ENCODE measurements at places on chromosomes 11 and 22.

GRCh38 chr22:30721741-30722140 is 27.1 kb downstream of the OSBP2 start:
- H3K4me3 ChIP-seq, result no peak overlapping the region
- peaks cover 3% of the 10 kb centered on the region for H3K27me3 ChIP-seq
- H3K27ac ChIP-seq, result no peak overlapping the region
- DNase-seq, result no peak

- no peaks in the 10 kb centered on the region for H3K4me1 ChIP-seq
- H3K27me3 ChIP-seq, result peaks cover 3% of the 10 kb centered on the region
- H3K4me3 ChIP-seq, result no peak overlapping the region
- no peaks in the 10 kb centered on the region for H3K36me3 ChIP-seq
- no peak overlapping the region for H3K27ac ChIP-seq
Observed at GRCh38 chr11:9028581-9028980, 24.8 kb upstream of the NRIP3 start.

- peak overlapping the region; percentile 71 for H3K4me3 ChIP-seq
- H3K36me3 ChIP-seq, result peaks cover 3% of the 10 kb centered on the region
- H3K4me1 ChIP-seq, result peaks cover 31% of the 10 kb centered on the region
- DNase-seq, result peak; percentile 94
- no peaks in the 10 kb centered on the region for H3K27me3 ChIP-seq
- H3K27ac ChIP-seq, result peak overlapping the region; percentile 77
Observed at GRCh38 chr22:21938071-21938822, 14.4 kb downstream of the PPM1F start.

DNA sequence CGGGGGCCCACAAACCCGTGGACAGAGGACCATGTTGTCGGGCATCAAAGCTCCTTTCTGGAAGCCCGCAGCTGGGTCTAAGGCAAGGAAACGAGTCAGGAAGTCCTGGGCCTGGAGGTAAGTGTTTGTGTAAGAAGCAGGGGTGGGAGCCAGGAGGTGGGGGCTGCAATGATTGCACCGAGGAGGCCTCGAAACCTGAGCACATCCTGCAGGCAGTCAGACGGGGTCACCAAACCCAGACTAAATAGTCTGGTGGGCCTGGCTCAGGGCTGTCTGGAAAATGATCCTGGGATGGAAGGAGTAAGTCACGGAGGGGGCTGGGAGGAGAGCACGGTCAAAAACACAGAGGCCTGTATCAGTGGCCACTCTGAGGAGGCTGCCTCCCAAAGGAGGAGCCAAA is 539.2 kb downstream of the MN1 start:
- peaks cover 6% of the 10 kb centered on the region for H3K27me3 ChIP-seq
- H3K4me3 ChIP-seq, result no peak overlapping the region
- no peak overlapping the region for H3K27ac ChIP-seq
- H3K4me1 ChIP-seq, result no peaks in the 10 kb centered on the region
- no peaks in the 10 kb centered on the region for H3K36me3 ChIP-seq
